Trophoblast cell (in vitro differentiated cells and primary cell): ENCODE measurements at places on chromosomes 11 and 22.

DNA sequence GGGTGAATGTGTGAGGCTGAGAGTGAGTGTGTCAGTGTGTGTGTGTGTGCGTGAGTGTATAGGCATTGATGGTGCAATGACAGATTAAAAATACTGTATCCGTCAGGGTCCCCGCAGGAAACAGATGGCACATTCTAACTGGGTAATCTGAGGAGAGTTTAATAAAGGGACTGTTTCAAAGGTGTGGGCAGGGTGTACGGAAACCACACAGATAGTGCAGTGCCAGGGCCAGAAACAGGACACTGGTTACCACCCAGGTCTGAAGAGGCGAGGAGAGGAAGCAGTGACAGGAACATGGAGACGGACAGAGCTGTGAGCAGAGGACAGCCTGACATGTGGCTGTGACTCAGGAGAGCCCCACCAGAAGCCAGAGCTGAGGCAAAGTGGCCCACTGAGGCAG lies 16.5 kb downstream of the P2RX3 start:
- no peak for DNase-seq

DNA sequence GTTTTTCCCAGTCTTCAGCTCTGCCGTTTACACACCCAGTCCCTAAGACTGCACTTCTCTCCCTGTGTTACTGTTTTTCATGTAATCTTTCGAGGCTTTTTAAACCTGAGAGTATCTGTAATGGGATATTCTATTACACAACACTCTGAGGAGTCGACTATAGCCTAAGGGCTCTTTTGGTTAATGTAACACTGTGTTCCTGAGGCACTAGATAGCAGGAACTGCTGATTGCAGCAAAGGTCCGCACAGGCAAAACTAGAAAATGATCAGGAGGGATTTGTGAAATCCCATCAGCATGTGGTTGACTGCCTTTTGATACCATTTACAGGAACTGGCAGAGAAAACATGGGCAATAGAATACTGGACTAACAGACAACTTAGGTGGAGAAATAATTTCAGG lies 512.3 kb upstream of the RAG2 start:
- no peak for DNase-seq

- DNase-seq: no peak
Observed at GRCh38 chr11:129434641-129435498, 59.2 kb downstream of the BARX2 start.

GRCh38 chr11:13228572-13228971 lies 49.0 kb upstream of the BMAL1 start:
- no peak for DNase-seq

DNA sequence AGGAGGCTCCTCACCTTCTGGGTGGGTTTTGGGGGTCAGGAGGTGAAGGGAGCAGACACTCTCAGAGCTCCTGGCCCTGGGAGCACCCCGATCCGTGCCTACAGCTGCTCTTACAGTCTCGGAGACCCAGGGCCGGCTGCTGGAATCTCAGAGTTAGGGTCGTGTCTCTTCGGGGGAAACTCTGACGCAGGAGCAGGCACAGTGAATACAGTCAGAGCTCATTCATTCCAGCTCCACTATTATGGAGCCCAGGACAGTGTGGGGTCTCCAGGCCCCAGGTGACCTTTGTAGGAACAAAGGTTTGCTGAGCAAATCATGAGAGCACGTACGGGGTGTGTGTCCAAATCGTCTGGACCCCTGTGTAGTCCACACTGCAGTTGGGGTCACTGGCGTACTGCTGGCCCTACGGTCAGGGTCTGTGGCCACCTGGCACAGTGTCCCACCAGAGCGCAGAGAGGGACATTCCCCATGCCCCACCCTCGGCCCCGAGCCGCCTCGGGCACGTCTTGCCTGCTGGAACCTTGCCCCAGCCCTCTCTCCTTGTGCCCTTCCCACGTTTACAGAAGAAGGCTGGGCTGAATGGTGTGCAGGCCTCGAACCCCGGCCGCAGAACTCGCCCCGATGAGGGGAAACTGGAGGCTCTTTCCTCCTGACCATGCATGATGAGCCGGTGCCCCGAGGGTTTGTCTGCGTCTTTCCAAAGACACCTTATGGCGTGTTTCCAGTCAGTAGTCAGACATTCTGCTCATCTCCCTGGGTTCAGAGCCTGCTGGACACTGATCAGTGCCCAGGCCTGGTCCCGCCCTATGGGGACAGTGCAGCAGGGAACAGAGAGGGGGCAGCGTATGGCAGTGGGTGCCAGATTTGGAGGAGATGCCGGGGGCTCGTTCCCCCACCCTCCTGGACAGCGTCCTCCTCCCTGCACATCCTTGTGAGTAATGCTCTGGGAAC lies 1166.6 kb downstream of the BRD1 start:
- no peak for DNase-seq

GRCh38 chr11:130455483-130456127 lies 7.2 kb downstream of the ADAMTS15 start:
- DNase-seq: no peak

DNA sequence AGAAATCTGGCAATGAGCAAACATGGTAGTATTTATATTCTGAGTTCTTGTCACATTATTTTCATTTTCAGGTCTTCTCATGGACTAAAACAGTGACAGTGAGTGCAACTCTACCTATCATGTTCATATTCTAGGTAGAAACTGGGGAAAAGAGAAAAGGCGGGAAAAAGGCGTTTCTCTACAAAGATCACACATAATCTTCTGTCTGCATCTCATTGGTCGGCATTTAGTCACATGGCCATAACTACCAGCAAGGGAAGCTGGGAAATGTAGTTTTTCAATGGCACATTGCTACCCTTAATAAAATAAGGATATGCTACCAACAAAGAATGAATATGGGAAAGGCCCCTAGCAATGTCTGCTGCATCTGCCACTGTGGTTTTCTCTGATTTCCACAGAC lies 57.6 kb upstream of the B3GAT1 start:
- peak; percentile 18 for DNase-seq

DNA sequence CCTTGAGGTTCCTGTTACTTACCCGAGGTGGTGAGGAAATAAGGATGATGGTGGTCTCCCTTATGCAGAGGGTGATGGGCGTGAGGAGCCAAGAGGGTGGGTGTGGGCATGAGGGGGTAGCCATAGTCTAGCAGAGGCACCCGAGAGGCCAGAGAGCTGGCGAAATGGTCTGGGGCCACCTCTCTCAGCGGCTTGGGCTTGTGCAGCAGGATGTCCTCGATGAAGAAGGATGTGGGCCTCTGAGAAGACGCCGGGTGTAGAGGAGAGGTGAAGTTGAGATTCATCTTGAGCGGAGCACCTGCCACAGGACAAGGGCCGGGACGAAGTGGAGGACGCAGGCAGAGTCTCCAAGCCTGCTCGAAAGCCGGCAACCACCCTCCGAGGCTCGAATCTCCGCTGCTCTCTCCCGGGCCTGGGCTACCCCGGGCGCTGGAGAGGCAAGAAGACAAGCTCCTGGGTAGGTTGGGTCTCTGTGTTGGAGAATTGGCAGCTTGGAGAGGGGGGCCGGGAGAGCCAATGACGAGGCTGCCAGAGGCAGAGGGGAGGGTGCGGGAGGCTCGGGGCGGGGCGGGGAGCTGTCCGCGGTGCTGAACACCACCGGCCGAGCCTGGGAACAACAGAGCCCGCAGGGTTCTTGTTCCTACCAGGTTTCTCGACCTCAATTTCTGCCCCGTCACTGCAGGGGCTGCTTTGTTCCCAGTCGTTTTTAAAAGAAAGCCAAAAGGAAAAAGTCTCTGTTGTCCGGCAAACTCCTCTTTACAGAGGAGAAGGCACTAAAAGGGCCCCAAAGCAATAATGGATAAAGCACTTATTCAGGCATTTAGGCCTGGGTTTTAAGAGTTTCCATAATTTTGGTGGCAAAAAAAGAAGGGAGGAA lies at the start of gene BSX:
Gene BSX (minus strand): TSS at position 447 of the 877 bp plus-strand sequence. CDS start 163 bp downstream, at position 284.
- peak; percentile 31 for DNase-seq

DNA sequence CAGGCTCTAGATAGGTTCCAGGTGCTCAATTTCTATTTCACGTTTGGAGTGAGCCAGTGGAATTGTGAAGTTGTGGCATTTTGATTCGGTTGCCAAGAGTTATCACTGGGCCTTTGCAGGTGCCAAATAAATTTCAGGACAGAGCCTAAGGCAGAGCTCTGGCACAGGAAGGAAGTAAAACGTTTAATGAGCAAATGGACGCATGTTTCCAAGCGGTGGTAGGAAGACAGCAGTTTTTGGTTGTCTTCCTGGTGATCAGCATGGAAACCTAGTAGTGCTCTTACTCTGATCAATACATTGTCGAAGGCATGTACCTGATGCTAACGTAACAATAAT lies 452 bp downstream of the BIRC3 start:
- no peak for DNase-seq

DNA sequence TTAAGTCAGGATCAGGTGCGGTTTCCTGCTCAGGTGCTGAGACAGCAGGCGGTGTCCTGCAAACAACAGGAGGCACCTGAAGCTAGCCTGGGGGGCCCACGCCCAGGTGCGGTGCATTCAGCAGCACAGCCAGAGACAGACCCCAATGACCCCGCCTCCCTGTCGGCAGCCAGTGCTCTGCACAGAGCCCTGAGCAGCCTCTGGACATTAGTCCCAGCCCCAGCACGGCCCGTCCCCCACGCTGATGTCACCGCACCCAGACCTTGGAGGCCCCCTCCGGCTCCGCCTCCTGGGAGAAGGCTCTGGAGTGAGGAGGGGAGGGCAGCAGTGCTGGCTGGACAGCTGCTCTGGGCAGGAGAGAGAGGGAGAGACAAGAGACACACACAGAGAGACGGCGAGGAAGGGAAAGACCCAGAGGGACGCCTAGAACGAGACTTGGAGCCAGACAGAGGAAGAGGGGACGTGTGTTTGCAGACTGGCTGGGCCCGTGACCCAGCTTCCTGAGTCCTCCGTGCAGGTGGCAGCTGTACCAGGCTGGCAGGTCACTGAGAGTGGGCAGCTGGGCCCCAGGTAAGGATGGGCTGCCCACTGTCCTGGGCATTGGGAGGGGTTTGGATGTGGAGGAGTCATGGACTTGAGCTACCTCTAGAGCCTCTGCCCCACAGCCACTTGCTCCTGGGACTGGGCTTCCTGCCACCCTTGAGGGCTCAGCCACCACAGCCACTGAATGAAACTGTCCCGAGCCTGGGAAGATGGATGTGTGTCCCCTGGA lies at the start of gene MYO7A:
Gene MYO7A (plus strand): TSS at position 327 of the 772 bp plus-strand sequence. CDS start 2,389 bp downstream, outside the sequence.
- DNase-seq: peak; percentile 39

- DNase-seq: no peak
Observed at GRCh38 chr11:109644152-109644551, 222.2 kb downstream of the C11orf87 start.

- DNase-seq: no peak
Observed at GRCh38 chr11:115965767-115966504, 461.7 kb upstream of the CADM1 start.

DNA sequence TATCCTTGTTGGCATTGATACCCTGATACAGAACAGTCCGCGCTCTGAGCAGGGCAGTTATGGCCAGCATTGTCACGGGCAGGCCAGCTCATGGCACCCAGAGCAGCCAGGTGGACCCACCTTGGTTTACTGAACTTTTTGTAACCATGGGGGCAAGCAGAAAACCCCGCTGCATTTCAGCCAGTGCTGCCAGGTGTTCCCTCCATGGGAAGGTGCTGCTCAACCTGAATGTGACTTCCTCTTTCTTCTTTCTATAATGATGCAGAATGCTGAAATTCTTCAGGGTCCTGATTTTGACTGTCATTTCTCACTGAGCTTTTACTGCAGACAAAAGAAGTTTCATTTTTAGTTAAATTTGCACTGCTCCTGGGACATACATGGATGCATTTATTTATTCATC lies 35.6 kb upstream of the CABP7 start:
- DNase-seq: no peak

DNA sequence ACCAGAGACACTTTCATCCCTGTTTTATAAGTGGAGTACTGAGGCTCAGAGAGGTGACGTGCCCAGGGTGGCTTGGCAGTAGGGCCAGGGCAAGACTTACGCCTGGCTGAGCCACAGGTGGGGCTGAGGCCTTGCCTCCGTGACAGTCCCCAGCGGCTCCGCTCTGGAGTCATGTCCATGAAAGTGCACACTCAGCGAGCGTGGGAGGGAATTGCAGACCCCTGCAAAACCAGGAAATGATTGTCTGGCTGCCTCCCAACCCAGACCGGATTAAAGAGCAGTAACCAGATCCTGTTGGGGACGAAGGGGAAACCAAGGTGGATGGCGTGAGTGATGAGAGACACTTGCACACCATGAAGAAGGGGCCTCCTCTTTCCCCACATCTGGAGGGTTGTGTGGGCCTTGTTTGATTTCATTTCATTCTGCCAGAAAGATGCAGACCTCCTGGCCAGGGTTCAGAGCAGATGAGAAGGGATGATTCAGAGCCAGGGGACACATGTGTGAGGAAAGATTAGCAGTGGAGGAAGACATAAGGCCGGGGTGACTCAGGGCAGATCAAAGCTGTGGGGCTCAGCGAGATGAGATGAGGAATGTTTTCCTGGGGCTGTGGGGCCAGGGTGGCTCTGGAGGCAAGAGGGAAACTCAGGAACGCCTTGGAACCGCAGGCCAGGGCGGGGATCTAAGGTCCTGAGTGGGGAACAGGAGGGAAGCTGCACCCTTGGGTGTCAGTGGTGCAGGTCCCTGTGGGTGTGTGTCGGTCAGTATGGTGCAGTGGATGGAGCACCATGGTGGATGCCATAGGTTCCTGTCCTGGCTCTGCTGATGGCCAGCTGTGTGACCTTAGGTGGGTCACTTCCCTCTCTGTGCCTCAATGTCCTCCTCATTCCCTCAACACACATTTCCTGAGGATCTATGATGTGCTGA lies 29.9 kb upstream of the LRRC32 start:
- peak; percentile 89 for DNase-seq

- no peak for DNase-seq
Observed at GRCh38 chr11:127130321-127130720, 129.8 kb upstream of the KIRREL3 start.

- DNase-seq: no peak
Observed at GRCh38 chr11:12106101-12106500, 4.3 kb upstream of the MICAL2 start.

GRCh38 chr22:30455075-30455840 lies 16.6 kb downstream of the SEC14L3 start:
- no peak for DNase-seq

DNA sequence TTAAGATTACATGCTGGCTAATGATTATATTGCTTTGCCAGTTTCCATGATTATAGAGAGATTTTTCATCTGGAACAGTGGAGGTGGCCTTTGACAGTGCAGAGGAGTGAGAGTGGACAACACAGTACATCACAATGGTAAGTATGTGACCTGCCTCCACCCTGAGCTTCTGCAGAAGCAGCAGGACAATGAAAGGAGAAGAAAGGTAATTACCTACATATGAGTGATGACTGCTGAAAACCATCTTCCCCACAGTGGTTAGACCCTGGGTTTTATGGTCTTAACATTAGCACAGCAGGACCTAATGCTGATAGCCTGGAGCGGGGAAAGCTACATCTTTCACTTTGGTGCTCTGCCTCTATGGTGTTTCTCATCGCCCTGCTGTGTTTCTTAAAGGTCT lies 454.7 kb upstream of the DDI1 start:
- no peak for DNase-seq

DNA sequence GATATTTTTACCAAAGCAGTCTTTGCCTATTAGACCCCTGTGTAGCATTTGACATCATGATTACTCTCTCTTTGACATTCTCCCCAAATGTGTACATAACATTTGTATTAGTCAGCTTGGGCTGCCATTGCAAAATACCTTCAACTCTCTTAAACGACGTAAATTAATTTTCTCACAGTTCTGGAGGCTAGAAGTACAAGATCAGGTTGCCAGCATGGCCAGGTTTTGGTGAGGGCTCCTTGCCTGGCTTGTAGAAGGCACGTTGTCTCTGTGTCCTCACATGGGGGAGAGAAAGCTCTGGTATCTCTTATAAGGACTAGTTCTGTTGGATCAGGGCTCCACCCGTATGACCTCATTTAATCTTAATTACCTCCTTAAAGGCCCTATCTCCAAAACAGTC lies 12.3 kb upstream of the DLAT start:
- peak; percentile 67 for DNase-seq
